GM23248 (cell line): ENCODE measurements at places on chromosomes 3 and 15.

DNA sequence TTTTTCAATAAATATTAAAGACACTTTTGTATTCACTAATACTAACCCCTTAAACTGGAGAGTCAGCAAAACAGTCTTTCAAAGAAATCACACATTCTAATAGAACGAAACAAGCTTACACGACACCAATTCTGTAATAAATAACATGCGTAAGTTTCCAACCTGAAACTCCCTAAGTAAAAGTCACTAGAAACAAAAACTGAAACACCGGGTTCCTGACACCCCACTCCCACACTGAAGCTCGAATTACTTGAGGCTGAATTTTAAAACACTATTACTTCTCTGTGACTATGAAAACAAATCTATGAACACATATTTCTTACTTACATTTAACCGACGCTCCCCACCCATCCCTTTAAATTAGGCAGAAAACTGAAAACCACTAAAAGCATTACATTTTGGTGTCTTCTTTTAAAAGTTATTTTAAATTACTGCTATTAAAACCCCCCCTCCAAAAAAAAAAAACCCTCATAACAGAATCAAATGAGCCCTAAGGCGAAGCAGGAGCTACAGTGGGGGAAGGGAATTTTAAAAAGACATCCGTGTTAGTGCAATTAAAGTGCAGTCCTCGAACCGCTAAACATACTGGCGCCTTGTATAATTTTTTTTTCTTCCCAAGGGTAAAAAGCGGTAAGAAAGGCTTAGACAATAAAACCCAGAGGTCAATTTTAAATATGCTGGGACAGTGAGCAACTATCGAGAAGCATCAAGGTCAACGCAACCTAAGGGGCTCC lies 878 bp downstream of the SPPL2A start:
- peak; percentile 50 for DNase-seq

GRCh38 chr3:28597452-28597851 lies 248.8 kb upstream of the AZI2 start:
- no peak for DNase-seq

DNA sequence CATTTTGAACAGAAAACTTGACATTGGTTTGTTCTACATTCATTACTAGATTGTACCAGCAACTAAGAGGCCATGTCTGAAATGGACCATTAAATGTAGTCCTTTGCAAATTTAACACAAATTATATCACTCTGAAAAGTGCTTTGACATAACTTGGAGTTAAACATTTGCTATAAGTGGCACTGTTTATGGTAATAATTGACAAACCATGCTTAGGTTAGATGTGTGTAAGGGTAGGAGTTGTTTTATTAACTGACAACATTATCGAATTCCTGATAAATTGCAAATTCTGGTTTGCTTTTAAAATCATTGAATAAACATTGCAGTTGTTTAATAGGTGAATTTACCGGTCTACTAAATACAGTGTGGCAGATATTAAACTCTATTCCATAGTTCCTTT lies 6.1 kb upstream of the TMEM207 start:
- DNase-seq, result no peak

DNA sequence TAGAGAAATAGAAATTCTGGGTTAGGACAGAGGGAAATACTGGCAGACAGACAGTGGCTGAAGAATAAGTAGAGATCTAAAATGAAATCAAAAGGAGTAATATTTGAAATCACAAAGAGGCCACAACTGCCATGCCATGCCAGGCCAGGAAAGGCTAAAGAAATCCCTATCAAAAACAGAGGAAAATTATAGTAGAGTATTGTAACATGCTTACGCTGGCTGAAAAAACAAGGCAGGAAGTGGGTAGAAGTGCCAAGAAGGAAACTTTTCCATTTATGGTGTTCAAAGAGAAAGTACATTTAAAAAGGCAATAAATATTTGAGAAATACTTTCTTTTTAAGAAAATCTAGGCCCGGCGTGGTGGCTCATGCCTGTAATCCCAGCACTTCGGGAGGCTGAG lies 415.7 kb downstream of the PLCL2 start:
- no peak for DNase-seq

- no peak for DNase-seq
These were observed 608.1 kb downstream of the ZNF385D start for GRCh38 chr3:21142949-21143348.

GRCh38 chr3:188184160-188184559 lies 30.2 kb downstream of the LPP start:
- no peak for DNase-seq

- no peak for DNase-seq
These were observed 185.2 kb downstream of the RPLP1 start for GRCh38 chr15:69637818-69638217.

DNA sequence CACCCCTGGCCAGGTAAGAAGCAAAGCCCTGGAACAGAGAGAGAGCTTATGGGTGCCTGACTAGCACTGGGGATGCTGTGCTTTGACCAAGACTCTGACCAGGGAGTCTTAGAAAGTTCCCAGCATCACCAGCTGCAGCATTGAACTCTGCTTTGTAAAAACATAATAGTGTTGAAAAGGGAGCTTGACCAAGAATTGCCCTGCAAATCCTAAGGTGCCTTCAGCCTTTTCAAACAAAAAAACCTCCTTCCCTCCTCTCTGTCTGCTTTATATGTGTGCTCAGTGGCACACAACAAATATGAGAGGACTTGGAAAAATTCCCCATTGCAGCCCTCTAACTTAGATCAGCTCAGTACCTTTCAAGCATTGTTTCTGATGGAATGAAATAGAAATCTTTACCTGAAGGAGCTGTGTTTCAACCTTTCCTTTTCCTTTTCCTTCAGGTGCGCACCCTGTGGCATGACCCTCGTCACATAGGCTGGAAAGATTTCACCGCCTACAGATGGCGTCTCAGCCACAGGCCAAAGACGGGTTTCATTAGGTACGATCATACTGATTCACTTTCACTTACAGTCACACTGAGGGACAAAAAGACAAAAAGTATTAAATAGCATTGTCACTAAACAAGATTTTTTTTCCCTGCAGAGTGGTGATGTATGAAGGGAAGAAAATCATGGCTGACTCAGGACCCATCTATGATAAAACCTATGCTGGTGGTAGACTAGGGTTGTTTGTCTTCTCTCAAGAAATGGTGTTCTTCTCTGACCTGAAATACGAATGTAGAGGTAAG lies 13.0 kb downstream of the THBS1 start:
- peak; percentile 41 for DNase-seq

DNA sequence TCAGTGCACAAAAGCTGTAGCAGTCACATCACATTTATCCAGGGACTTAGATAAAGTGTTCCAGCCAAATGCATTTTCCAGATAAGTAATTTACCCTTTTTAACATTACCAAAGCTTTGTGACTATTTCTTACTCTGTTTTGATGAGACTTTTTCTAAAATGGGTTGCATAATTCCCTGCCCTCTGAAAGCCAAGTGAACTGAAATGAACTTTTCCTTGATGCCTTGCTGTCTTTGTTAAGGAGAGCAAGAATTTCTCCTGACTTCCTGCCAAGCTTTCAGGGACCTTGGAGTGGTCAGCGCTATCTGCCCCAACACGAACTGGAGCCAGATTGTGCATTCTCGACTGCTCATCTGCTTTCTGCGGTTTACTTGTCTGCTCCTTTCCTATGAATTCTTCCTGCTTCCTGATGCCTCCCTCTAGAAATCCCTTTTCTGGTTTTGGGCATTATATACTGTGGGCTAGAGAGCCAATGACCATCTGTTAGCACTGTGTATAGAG lies 34.8 kb downstream of the EIF4E3 start:
- peak; percentile 79 for DNase-seq

DNA sequence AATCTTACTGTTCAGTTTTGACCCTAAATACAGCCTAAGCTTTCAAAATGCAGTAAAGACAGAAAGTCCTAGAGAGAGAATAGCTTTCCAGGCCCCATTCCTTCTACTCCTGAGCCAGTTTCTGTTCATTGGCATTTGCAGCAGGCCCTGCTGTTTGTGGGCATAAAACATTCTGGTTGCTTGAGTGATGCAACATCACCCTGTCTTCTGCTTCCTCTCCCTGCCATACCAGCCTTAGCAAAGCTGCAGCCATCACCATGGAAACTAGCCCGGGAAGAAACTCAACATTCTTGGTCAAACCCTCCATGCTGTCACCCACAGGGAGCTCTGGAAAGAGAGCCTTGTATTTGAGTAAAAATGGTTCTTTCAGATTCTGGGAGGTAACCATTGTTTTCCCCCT lies 325.7 kb downstream of the MAGI1 start:
- peak; percentile 92 for DNase-seq

DNA sequence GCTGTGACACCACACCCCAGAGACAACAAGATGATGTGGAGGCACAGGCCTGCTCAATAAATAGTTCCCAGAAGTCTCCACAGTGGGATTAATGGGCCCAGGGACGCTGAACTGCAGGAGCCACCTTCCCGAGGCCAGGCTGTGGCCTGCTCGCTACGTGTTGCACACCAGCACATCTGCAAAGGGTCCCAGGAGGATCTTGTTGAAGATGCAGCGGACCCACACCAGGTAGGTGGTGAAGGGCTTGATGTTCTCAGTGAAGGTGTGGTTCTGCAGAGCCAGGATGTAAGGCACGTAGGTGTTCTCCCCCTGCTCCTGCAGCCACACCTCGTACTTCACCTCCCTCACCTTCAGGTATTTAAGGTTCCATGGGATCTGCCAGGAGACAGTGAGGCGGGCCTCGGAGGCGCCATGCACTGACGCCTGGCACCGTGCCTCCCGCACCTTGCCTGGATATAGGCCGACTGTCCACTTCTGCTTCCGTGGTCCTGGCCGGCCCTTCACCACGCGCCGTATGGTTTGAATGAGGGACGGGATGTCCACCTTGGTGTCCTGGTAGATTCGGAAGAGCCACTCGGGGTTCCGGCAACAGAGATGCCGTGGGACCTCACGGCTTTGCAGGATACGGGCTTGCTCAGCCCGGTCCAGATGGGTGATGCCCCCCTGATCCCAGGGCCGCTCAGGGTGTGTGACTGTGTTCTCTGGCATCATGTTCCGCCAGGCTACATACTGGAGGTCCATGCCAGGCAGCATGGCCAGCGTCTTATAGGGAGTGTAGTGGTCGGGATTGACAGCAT lies 26.1 kb downstream of the POMGNT2 start:
- DNase-seq, result no peak

DNA sequence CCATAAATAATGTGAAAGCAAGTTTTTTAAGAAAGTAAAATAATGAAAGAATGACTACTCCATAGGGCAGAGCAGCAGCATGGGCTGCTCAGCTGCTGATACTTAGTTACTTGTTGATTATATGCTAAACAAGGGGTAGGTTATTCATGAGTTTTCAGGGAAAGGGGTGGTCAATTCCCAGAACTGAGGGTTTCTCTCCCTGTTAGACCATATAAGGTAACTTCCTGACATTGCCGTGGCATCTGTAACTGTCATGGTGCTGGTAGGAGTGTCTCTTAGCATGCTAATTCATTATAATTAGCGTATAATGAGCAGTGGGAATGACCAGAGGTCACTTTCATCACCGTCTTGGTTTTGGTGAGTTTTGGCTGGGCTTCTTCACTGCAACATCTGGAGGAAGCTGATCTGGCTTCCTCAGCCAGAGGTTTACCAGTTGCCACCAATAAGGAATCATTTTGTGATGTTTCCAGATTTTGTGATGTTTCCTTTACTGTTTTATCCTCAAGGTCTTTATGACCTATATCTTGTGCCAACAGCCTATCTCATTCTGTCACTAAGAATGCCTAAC lies 121.8 kb upstream of the CHL1 start:
- no peak for DNase-seq

- no peak for DNase-seq
These were observed 8.8 kb upstream of the TM4SF1 start for GRCh38 chr3:149386299-149386606.

GRCh38 chr15:25743548-25744275 lies 119.4 kb downstream of the ATP10A start:
- DNase-seq, result no peak

GRCh38 chr3:36944012-36944640 lies 728 bp downstream of the TRANK1 start:
- DNase-seq, result peak; percentile 81

GRCh38 chr3:62039586-62039985 lies 333.8 kb downstream of the FEZF2 start:
- DNase-seq, result no peak

- DNase-seq, result peak; percentile 72
These were observed 60.2 kb upstream of the ACP3 start for GRCh38 chr3:132256989-132257388.

GRCh38 chr3:157786211-157786610 lies 283.0 kb upstream of the VEPH1 start:
- peak; percentile 92 for DNase-seq

- DNase-seq, result no peak
These were observed 40.7 kb upstream of the VILL start for GRCh38 chr3:37949866-37950265.

DNA sequence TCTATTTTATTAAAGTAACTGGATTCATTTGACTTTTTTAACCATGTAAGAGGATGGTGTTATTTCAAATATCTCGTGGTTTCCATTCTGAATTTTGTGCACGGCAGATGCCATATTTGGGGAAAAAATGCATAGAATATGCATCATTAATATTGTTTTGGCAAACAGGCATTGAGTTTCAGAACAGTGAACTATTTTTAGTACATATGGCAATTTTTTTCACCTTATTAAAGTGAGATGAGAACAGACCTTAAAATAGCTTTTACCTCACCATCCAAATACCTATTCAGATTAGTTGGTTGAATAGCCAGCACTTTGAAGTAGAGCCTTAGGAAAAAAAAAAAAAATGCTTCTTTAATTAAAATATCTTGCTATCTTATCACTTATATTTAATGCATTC lies 117.3 kb upstream of the FLNB start:
- DNase-seq, result no peak

- DNase-seq, result peak; percentile 64
These were observed 23.9 kb downstream of the ILDR1 start for GRCh38 chr3:121998030-121998580.

DNA sequence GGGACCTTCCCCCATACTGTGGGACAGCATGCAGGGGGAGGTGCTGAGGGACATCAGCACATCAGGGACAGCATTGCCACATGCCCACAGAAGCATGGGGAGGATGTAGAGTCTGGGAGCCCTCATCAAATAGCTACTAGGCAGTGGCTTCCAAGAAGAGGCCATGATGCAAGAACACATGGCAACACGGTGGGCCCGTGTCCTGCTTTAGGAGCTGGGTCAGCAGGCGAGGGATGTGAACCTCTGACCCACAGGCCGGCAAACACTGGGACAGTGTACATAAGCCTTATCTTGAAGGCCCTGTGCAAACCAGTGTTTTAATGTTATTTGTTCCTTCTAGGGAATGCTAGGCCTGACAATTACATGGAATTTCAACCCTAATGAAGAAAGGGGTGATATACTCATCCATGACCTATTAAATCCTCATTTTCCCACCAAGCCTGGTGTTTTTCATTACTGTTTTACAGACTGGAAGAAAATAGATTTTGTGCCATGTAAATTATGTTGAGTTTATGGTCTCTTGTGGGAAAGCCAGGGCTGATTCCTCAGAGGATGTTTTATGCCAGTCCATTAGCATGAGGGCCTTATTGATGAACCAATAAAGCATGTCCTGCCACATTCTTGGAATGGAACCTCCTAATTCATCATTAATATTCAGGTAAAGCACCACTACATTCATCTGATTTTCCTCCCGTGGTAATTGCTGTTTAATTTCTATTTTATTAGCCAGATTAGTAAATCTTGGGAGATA lies 61.7 kb upstream of the SLC25A26 start:
- no peak for DNase-seq
